Stimulated activated CD8-positive, alpha-beta memory T cell treated with anti-CD3 and anti-CD28 coated beads, Interleukin-4, amount 100 ng/mL, for 1 hour (primary cell): ENCODE measurements at places on chromosomes 7 and 10.

- DNase-seq, result no peak
These were observed 33.8 kb downstream of the TRIM8 start for GRCh38 chr10:102678068-102678400.

GRCh38 chr7:82694022-82694421, 250.4 kb upstream of the CACNA2D1 start:
- no peak for DNase-seq

DNA sequence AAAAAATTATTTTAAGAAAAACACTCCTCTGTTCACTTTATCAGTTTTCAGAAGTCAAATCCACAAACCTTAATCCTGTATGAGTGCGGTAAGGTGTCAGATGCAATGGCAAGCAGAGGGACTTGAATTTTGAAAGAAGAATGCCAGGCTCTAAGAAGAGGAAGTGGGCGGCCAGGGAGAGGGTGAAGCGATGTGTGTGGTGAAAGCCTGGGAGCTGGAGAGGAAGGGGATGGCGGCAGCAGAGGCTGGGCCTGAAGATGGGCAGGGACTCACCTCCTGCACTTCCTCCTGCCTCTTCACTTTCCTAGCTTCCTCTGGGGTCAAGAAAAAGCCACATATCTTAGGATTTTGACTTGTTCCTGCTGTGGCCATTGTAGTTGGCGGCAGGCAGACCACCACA, 609.6 kb downstream of the PARD3 start:
- DNase-seq, result no peak

DNA sequence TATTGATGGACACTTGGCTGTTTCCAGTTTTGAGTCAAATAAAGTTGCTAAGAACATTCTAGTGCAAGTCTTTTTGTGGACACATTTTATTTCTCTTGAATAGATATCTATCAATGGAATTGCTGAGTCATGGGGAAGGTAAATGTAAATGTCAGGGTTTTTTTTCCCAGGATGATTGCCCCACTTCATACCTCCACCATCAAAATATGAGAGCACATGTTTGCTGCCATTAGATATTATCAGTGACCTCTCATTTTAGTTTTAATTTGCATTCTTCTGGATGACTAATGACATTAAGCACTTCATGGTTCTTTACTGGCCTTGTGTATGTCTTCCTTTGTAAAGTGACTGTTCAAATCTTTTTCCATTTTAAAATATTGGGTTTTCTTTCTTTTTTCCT, 45.7 kb downstream of the PAPSS2 start:
- no peak for DNase-seq

- DNase-seq, result no peak
These were observed 55.2 kb upstream of the FAM133B start for GRCh38 chr7:92645114-92646061.

GRCh38 chr10:102382871-102383270, 12.6 kb upstream of the NFKB2 start:
- no peak for DNase-seq

DNA sequence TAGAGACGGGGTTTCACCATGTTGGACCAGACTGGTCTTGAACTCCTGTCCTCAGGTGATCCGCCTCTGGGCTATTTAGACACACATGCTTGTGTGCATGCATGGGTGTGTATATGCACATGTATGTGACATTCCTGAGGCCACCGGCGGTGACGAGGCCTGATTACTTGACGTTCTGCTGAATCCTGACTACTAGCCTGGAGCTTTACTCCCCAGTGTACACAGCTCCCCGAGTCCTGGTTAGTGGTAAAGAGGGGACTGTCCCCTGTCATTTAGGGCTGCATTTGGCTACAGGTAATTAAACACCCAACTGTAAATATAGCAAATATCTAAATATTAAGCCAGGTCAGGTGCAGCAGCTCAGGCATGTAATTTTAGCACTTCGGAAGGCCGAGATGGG, 14.2 kb downstream of the GTF2IRD1 start:
- no peak for DNase-seq

- no peak for DNase-seq
These were observed 211.5 kb downstream of the POM121L12 start for GRCh38 chr7:53246957-53247356.

DNA sequence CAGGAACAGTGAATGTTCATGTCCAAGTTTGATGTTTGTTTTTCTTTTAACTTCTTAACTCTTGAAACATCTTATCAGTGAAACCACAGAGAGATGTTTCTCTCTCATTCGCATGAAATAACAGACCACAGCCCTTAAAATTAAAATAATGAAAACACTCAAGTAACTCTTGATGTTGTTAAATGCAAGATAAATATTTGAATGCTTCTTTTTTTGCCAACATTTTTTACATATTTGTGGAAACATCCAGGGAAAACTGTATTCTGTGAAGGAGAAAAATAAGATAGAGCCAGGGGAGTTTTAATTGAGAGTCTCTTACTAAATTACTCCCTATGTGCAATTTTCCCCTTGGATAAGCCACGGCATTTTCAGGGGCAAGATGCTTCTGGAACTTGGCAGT, 361.8 kb upstream of the MGMT start:
- DNase-seq, result no peak

- DNase-seq, result no peak
These were observed 23.9 kb upstream of the HDAC9 start for GRCh38 chr7:18471476-18472160.

DNA sequence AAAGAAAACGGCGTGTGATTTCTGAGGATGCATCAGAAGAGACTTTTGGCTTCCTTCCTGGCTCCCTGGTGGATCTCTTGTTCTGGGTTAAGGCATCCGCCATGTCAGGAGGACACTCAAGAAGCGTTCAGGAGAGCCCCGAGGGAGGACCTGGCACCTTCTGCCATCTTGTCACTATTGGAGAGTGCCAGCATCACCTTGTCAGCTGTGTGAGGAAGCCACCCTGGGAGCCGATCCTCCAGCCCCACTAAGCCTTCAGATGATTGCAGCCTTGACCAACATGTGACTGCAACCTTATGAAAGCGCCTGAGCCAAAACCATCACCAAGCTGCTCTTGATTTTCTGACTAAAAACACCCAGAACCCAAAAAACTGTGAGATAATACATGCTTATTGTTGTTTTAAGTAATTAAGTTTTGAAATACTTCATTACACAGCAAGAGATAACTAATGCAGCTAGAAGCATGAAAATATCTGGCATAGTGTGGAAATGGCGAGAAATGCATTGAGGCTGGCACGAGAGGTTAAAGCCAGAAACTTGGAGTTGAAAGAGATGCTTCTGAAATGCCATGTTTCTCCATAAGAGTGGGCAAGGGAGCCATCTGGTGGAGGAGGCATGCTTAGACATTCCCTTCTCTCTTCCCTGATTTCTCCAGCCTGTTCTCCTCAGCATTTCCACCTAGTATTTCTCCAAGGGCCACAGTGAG, 5.4 kb upstream of the ZFYVE27 start:
- DNase-seq, result peak; percentile 9

GRCh38 chr7:7438851-7439250, 96.8 kb downstream of the COL28A1 start:
- no peak for DNase-seq

GRCh38 chr10:113959383-113959760, 84.3 kb upstream of the ADRB1 start:
- no peak for DNase-seq

GRCh38 chr7:151736403-151736909, 140.5 kb downstream of the PRKAG2 start:
- DNase-seq, result no peak

GRCh38 chr10:113285305-113285704, 267.5 kb upstream of the HABP2 start:
- DNase-seq, result no peak

GRCh38 chr10:45380903-45381620, 7.0 kb downstream of the ALOX5 start:
- DNase-seq, result no peak

DNA sequence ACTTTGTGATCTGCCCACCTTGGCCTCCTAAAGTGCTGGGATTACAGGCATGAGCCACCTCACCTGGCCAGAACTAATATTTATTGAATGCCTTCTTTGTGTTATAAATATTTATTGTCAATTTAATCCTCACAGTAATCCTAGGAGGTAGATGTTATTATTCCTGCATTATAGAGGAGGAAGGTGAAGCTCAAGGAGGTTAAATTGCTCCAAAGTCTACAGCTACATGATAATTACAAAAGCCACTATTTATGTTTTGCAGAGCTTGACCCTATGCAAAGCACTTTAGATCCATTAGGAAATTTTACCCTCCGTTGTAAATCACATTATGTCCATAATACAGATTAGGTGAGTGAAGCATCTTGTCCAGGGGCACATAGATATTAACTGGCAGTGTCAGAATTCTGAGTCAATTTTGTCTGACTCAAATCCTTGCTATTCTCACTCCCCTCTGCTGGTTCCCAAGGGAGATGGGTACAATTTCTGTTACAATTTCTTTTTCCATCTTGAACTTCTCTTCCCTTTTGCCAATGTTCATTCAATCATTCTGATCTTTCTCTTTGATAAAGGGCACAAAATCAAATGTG, 25.7 kb upstream of the CDK14 start:
- no peak for DNase-seq

DNA sequence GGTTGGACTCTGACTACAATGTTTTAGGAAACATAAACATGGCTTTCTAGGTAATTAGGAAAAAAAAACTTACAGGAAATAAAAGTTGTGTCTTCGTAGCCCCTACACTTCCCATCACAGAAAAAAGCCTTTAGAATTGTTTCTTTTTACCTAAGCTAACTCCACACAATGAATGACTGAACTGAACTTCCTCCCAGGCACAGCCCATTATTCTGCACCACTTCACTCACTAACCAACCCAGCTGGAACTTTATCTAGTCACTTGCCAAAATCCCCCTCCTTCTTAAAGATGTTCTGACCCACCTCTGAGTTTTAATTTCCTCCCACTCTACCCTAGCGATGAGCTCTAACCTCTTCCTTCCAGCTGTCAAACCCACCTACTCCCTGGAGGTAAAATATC, 91.7 kb upstream of the MEOX2 start:
- no peak for DNase-seq

DNA sequence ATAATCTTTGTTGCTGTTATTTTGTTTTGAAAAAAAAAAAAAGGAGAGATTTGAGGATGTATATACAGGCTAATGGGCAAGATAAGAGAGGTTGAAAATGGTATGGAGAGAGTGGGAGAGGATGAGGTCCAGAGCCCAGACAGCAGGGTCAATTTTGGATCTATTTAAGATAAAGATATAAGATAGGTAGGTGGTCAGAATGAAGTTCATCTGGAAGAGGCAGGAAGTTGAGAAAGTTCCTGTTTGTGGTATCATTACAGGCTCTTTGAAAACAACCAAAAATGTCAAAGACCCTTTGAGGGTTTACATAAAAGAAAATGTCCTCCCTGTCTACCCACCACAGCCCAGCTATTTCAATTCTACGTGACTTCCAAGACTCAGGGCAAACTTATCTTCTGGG, 7.5 kb downstream of the CEP41 start:
- no peak for DNase-seq

DNA sequence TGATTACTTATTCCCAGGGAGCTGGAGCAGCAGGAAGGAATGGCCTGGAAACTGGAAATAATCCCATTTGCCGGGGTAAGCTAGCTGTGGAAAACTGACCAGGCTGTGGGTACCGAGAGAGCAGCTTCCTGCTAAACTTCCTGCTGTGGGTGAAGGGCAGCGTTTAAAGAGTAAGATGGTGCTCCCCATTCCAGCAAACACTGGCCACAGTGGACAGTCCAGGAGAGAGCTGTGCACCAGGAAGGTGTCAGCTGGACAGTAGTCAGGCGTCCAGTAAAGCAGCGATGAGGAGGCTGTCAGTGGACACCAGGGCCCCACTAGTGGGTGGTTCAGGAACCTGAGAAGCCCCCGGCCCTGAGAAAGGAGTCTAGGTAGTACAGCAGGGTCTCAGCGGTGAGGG, 55.4 kb downstream of the TBXAS1 start:
- no peak for DNase-seq

DNA sequence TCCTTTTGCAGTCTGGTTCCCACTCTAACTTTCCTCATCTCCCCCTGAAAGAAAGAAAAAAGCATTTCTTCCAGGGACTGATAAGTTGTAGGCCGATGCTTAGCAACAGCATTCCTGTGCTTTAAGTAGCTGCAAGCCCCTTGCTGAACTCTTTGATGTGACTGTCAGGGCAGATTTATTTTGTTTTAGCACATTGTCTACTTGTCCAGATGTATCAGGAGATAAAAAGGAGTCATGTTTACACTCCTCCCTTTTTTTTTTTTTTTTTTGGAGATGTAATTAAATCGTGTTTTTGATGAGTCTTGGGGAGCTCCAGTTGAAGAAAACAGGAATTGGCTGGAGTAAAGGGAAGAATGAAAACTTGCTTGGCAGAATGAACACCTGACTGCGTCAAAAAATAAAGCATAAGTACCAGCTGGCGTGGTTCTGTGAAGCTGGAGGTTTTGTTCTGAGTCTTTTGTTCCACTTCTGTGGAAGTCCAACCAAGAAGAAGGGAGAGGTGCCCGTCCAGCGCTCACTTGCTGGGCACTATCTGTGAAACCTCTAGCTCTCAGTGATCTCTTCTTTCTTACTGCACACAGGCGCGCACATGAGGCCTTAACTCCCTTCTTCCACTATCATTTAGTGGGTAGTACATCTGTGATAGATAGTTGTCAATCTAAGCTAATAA, 871.7 kb downstream of the LRMDA start:
- DNase-seq, result no peak

DNA sequence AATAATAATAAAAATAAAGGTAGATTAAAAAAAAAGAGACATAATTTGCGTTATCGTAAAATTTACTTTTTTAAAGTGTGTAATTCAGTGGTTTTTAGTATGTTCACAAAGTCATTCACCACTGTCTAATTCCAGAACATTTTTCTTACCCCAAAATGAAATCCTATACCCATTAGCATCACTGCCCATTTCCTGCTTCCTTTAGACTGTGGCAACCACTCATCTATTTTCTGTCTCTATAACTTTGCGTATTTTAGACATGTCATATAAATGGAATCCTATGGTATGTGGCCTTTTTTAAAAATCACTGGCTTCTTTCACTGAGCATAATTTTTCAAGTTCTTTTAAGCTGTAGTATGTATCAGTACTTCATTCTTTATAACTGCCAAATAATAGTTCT, 53.6 kb downstream of the KAT6B start:
- no peak for DNase-seq
